ENCODE measurements at places on chromosomes 3 and 15. TPM values are rescaled to one million over a fixed set of nuclear protein-coding genes. Genes with fewer than 3 reads are reported as not detected.

DNA sequence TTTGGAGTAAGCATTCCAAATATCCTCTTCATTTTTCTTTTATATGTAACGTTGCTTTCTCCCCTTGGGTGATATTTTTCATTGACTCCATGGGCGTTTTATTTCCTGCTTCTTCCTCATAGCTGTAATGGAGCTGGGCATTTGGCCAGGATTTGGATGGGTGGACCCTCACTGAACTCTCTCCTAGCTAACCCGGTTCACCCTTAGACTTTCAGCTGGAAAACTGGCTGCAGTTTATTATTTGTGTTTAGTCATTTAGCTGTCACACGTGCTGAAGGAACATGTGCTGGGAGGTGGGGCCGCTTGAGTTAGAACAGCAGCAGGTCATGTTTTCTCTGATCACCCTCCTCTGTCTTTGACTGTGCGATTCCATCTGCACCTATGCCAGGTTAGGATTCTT lies 407.6 kb downstream of the ZIC1 start:
- no peaks in the 10 kb centered on the region for H3K4me1 ChIP-seq
- no peak for DNase-seq
- H3K27ac ChIP-seq = no peak overlapping the region
- no peaks in the 10 kb centered on the region for H3K27me3 ChIP-seq
- H3K36me3 ChIP-seq = no peaks in the 10 kb centered on the region

DNA sequence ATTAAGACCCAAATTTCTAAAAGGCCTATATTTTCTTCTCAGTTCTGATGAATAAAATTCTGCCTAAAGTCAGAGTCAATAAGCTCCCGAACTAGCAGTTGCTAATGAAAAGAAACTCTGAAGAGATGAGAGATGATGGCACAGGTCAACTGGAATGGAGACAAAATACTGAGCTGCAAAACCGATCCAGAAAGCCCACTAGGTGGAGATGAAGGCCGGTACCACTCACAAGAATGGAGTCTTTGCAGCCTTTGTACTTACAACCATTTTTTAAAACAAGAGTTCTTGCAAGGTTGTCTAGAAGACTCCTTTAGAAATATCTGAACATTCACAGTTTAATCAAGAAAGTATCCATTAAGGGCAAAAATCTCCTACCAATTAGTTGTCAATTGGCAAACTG lies 119.9 kb upstream of the TJP1 start:
- DNase-seq = no peak
- H3K27me3 ChIP-seq = no peaks in the 10 kb centered on the region
- H3K4me3 ChIP-seq = no peak overlapping the region
- H3K36me3 ChIP-seq = no peaks in the 10 kb centered on the region
- H3K4me1 ChIP-seq = no peaks in the 10 kb centered on the region
- no peak overlapping the region for H3K27ac ChIP-seq

DNA sequence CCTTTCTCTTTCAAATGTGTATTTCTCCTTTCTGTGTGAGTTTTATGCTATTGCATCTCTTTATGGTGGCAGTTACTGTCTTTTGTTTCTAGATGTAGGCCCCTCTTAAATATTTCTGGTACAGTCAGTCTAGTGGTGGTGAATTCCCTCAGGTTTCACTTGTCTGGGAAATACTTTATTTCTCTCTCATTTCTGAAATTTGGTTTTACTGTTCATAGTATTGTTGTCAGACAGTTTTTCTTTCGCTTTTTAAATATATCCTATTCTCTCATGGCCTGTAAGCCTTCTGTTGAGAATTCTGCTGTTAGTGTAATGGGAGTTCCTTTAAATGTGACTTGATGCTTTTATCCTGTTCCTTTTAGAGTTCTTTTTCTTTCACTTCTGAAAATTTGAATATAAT lies 874.0 kb downstream of the PLOD2 start:
- no peak overlapping the region for H3K27ac ChIP-seq
- H3K27me3 ChIP-seq = no peaks in the 10 kb centered on the region
- no peaks in the 10 kb centered on the region for H3K36me3 ChIP-seq
- DNase-seq = no peak

DNA sequence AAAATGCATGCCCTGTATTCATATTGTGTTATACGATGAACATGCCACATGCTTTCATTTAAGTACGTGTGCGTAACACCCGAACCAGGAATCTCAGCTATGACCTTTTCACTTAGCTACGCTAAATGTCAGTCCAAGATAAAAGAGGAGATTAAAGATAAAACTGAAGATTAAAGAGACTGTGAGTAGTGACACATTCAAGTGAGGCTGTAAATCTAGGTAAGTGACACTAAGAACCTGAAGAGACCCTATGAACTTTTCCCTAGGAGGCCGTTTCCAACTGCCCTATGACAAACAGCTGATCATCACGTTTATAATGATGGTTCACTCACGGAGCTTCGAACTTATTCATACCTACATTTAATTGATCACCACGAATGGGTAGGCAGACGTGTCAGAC lies 32.2 kb downstream of the TFRC start:
- H3K4me3 ChIP-seq = no peak overlapping the region
- no peaks in the 10 kb centered on the region for H3K27me3 ChIP-seq
- no peak for DNase-seq

DNA sequence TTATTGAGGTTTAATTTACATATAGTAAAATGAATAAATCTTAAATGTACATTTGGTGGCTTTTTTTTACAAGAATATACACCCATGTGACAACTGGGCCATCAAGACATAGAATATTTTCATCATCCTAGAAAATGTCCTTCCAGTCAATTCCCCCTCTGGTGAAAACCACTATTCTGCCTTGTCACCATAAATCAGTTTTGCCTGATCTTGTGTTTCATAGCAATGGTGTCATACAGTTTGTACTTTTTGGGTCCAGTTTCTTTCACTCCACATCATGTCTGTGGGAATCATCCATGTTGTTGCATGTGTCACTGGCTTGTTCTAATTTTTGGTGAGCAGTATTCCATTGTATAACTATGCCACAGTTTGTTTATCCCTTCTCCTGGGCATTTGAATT lies 133.1 kb downstream of the PDCD6IP start:
- no peak overlapping the region for H3K4me3 ChIP-seq
- no peaks in the 10 kb centered on the region for H3K36me3 ChIP-seq
- no peak for DNase-seq
- H3K27ac ChIP-seq = no peak overlapping the region
- H3K4me1 ChIP-seq = no peaks in the 10 kb centered on the region

DNA sequence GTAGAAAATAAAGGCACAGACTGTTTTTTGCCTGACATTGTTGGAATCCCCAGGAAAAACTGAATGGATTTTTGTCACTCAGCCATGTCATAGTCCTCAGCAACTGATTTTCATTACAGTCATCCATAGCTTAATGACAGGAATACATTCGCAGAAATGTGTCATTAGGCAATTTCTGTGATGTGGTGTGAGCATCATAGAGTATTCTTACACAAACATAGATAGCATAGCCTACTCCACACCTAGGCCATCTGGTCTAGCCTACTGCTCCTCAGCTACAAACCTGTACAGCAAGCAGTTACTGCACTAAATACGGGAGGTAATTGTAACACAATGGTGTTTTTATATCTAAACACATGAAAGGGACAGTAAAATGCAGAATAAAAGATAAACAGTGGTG lies 34.4 kb upstream of the FBN1 start:
- no peaks in the 10 kb centered on the region for H3K4me1 ChIP-seq
- no peaks in the 10 kb centered on the region for H3K36me3 ChIP-seq
- no peak overlapping the region for H3K4me3 ChIP-seq
- no peak for DNase-seq
- no peak overlapping the region for H3K27ac ChIP-seq

- no peak overlapping the region for H3K4me3 ChIP-seq
- H3K36me3 ChIP-seq = no peaks in the 10 kb centered on the region
- DNase-seq = no peak
Measured at GRCh38 chr3:55006244-55006676, 78.4 kb upstream of the LRTM1 start.

DNA sequence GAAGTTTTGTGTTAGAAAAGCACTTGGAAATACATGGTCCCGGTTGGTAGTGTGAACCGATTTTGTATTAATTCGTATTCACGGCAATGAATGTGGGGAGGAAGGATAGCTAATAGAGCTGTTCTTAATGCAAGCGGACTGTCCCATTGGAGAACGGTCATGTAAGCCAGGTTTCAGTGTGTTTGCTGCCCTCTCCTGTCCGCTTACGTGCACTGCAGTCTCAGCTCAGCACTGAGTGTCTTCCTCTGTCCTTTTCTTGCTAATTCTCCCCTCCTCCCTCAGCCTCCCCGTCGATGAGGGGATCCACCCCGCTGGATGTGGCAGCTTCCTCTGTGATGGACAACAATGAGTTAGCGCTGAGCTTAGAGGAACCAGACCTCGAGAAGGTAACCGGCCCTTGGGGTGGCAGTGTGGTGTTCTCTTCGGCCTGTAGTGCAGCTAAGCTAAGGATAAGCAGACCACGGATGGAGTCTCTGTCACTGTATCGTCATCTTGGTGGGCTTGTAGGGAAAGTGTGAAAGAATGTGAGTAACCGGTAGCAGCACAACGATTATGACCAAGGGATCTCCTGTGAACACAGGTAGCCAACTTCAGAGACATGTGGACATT lies 267.5 kb upstream of the CHRM5 start:
- H3K27me3 ChIP-seq = no peaks in the 10 kb centered on the region
- no peak overlapping the region for H3K27ac ChIP-seq
- DNase-seq = peak; percentile 58
- H3K4me3 ChIP-seq = no peak overlapping the region

- no peaks in the 10 kb centered on the region for H3K4me1 ChIP-seq
- DNase-seq = no peak
- no peaks in the 10 kb centered on the region for H3K36me3 ChIP-seq
- H3K4me3 ChIP-seq = no peak overlapping the region
- H3K27me3 ChIP-seq = no peaks in the 10 kb centered on the region
Measured at GRCh38 chr3:172939651-172940293, 189.2 kb downstream of the ECT2 start.

DNA sequence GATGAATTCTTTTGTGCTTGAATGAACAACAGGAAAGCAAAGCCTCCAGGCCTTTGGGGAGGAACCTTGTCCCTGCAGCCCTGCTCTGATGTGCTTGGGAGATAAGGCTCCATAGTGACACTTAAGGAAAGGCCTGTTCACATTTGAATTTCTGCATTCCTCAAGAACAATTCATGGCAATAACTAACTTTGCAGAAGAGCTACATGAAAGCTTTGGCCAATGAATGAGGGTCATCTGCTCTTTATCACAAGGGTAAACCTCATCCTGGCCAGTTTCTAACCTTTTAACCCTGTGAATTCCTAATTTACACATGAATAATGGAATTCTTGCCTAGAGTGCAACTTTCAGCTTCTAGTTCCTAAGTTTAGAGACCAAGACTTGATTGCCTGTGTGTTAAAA lies 5.6 kb downstream of the PRTG start:
- H3K36me3 ChIP-seq = no peaks in the 10 kb centered on the region
- H3K27ac ChIP-seq = no peak overlapping the region
- H3K4me3 ChIP-seq = no peak overlapping the region
- H3K4me1 ChIP-seq = peaks cover 1% of the 10 kb centered on the region
- no peak for DNase-seq

GRCh38 chr3:113629584-113630421 lies 66.6 kb downstream of the USF3 start:
- no peaks in the 10 kb centered on the region for H3K36me3 ChIP-seq
- no peak overlapping the region for H3K4me3 ChIP-seq
- no peaks in the 10 kb centered on the region for H3K27me3 ChIP-seq
- DNase-seq = no peak

GRCh38 chr3:47949979-47950378 lies 66.2 kb downstream of the MAP4 start:
- no peaks in the 10 kb centered on the region for H3K27me3 ChIP-seq
- H3K4me3 ChIP-seq = no peak overlapping the region
- peaks cover 3% of the 10 kb centered on the region for H3K4me1 ChIP-seq

DNA sequence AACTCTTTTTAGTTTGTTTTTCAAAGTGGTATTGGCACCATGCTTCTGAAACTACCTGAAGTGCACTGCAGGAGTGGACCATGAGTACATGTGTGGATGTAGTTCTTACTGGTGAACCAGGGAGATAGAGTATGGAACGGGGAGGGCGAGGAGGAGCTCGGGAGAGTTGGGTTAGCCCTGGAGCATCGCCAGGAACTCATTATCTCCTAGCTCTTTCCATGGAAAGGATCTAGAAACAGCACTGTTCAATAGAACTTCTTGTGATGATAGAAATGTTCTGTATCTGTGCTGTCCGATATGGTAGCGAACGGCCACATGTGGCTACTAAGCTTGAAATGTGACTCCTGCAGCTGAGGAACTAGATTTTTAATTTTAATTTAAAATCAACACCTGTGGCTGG lies 47.3 kb downstream of the VGLL4 start:
- peak overlapping the region; percentile 6 for H3K27ac ChIP-seq
- no peaks in the 10 kb centered on the region for H3K36me3 ChIP-seq
- peaks cover 38% of the 10 kb centered on the region for H3K4me1 ChIP-seq
- DNase-seq = peak; percentile 38
- no peak overlapping the region for H3K4me3 ChIP-seq

The EBLN2 gene
- 2.7 TPM for total RNA-seq

The HIGD2B gene
- not detected for total RNA-seq

The CISH gene
- total RNA-seq = 16.9 TPM

Data from ovary (tissue), 10 donors.